ENCODE measurements at places on chromosomes 5 and 9.

DNA sequence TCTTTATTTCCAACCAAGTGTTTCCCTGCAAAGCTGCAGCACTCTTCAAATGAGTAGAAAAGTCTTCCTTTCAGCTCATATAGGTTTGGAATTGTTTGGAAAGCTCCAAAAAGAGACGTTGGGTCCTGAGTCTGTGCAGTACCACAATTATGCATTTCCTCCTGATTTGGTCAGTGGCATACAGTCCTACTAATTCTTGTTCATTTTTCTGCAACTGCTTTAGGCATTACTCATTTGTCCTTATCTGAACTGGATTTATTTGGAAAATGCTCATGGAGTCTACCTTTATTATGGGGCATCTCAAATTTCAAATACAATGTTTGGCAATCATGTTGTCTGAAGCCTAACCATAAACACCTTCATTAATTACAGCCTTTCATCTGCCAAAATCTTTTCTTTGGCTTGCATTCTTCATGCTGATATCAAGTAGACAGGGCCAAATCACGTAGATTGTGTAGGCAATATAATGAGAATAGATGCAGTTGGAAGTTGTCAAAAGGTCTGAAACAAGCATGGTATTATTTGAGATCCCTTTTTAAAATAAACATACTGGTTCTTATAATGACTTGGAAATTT is 232.8 kb downstream of the TLE1 start:
- no peak for DNase-seq

- no peak for DNase-seq
These were observed 88.7 kb downstream of the PRKACG start for GRCh38 chr9:68925175-68925574.

GRCh38 chr5:147727200-147727599 is 55.3 kb downstream of the JAKMIP2 start:
- no peak for DNase-seq

DNA sequence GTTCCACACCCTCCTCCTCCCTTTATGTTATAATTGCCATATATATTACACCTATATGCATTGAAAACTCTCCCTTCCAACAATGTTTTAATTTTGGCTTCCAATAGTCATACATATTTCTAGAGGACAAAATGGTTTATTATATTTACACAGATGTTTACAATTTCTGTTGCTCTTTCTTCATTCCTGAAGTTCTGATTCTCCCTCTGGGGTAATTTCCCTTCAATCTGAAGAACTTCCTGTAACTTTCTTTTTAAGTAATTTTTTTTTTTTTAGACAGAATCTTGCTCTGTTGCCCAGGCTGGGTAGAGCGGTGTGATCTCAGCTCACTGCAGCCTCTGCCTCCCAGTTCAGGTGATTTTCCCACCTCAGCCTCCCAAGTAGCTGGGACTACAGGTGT is 173.0 kb upstream of the MAP1B start:
- no peak for DNase-seq

- peak; percentile 60 for DNase-seq
These were observed 105.2 kb upstream of the CACNA1B start for GRCh38 chr9:137772281-137772873.

GRCh38 chr5:177431317-177432142 is 5.1 kb downstream of the GRK6 start:
- DNase-seq, result peak; percentile 86

DNA sequence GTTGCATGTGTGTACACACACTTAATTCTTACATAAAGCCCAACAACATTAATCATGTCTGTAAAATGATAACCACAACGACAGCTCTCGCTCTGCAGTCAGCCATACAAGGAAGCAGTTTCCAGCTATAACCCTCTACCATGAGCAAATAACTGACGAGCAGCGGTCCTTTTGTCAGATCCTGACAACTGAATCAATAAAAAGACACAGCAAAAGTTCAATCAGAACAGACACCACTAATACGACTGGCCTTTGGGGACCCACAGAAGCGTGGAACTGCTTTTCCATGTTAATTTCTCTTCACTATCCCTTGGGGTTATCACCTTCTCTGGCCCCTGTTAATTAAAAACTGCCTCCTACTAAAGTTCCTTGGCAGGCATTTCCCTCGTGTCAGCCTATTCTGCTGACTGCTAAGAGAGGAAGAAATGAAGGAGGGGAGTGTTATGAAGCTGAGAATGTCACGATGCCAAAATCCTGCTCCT is 722.8 kb upstream of the GRAMD2B start:
- no peak for DNase-seq

GRCh38 chr9:95095641-95096355 is 221.7 kb downstream of the FANCC start:
- DNase-seq, result peak; percentile 34

- DNase-seq, result no peak
These were observed 98.6 kb downstream of the TMEM215 start for GRCh38 chr9:32881948-32882347.

GRCh38 chr5:53425687-53426511 is 54.5 kb upstream of the FST start:
- DNase-seq, result no peak

- DNase-seq, result no peak
These were observed 67.1 kb downstream of the GRAMD2B start for GRCh38 chr5:126490167-126490940.

- DNase-seq, result no peak
These were observed 713.9 kb downstream of the EFNA5 start for GRCh38 chr5:106956886-106957285.

DNA sequence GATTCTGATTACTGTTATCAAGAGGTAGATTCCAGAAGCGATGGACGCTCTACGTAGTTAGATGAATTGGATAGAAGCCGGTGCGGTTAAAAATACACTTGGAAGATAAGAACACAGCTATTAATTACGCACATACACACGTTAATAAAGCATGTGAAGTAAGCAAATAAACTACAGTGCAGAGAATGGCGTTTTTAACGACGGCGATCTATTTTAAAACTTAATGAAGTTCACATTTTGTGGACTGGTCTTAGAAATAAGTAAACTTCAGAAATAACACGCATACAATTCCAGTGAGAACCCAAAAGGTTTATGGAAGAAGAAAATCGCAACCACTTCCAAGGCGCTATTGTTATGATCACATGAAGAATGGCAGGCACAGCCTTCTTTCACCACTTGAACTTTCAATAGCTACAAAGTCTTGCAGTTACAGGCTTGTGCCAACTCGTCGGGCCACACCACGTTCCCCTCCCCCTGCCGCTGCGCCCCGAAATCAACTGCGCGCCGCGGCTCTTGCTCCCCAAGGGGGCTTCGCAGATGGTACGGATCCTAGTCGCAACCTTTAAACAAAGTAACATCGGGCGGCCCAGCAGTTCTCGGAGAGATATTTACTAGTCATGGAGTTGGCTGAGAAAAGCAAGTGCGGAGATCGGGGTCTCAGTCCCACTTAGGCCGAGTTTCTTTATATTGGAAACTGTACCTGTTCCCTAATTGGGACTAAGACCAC is 866 bp upstream of the SEMA6A start:
- DNase-seq, result no peak

DNA sequence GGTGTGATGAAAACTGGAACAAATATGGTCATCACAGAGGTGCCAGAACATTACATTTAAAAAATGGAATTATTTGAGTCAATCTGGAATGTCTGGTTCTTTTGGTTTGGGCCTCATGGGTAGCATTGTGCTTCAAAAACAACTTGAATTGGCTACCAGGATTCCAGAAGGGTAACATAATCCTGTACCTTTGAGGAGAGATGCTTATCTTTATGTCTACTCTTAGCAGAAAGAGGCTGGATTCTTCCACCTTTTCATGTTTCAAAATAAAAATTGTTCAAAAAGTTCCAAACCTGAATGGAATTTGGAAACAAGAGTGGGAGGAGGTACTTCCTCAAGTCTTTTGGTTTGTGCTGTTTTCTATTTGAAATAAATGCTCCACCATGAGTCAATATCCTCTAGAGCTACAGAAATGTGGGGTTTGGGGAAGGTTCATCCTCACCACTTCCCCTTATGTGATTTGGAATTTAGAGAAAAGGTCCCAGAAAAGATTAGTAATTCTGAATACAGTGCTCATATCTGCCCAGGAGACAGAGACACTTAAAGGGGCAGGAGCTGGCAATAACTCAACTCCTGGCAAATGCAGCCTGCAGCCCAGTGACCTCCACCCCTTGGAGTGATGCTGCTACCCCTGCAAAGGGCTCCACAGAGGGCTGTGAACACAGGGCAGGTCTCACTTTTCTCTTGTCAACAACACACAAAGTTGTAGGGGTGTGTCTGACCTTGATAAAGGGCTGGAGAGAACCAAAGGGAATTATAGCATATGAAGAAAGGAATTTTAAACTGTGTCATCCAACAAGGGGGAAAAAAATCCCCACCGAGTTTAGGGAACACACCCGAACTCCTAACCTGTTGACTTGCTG is 272.8 kb downstream of the CWC27 start:
- DNase-seq, result no peak

GRCh38 chr5:98770209-98770910 is 3.1 kb upstream of the RGMB start:
- peak; percentile 83 for DNase-seq

DNA sequence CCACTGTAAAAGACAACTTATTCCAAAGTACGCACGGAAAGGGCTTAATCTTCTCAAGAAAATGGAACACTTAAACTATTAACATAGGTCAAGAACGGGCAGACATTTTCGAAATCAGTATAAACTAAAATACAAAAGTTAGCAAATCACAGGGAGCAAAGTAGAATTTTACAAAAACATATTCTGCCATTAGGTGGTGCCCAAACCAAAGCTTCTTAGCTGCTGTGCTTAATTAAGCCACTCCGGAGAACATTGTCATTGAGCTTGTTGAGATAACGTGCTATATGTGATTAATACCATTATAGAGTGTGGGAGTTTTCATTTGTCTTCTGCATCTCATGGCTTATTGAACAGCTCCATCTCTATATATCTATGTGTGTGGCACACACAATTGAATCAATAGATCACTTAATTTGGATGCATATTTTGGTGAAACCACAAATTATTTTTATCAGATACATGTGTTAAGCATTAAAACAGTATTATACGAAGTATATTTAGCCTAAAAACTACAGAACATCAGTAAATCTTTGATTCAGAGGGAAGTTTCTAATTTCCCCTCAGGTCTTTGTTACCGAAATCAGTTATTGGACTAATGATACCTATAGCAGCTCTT is 23.4 kb downstream of the UBLCP1 start:
- DNase-seq, result no peak

GRCh38 chr5:142427015-142427364 is 102.2 kb upstream of the SPRY4 start:
- DNase-seq, result no peak

- DNase-seq, result peak; percentile 36
These were observed 15.0 kb downstream of the TENT4A start for GRCh38 chr5:6728011-6728794.

- peak; percentile 92 for DNase-seq
These were observed at the start of gene CCDC69 for GRCh38 chr5:151223447-151224264. Gene CCDC69 (minus strand): TSS chr5:151224092. CDS start chr5:151223970, 122 bp downstream.

DNA sequence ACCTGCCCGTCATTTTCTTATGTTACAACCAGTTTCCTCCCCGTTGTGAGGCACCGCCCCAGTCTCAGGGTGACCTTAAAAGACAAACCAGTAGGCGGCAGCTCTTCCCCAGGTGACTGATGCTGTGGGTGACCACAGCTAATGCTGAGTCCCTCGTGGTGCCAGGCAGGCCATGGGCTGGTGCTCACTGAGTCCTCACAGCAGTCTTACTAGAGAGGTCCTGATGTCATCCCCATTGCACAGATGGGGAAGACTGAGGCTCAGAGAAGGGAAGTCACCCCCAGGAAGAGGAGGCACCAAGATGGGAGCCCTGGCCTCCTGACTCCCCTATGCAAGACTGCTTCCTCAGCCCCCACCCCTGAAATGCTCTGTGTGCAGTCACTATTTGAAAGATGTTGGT is 978 bp downstream of the CFAP157 start:
- peak; percentile 74 for DNase-seq

GRCh38 chr9:136192289-136193126 is 12.4 kb downstream of the LHX3 start:
- no peak for DNase-seq

- no peak for DNase-seq
These were observed 44.0 kb downstream of the TNPO1 start for GRCh38 chr5:72860499-72860898.

DNA sequence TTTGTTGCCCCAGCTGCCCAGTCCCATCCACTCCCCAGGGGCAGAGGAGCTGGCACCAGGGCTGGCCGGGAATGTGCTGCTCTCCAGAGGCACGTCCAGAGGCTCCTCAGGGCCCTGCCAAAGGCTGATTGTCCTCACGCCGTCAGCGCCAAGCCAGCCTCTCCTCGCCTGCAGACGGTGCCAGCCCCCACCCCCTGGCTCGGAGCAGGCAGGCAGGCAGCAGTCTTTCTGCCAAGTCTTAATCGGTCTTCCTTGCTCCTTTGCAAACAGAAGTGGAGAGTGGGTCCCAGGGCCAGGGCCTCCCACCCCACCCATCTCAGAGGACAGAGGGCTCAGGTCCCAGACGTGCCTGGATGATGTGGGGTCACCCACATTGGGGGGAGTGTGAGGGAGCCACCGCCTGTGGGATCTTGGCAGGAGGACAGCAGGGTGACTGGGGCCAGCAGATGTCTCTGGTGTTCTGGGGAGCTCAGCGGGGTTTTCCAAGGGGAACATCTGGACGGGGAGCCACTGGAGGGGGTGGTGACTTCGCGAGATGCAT is 36.3 kb downstream of the FAM163B start:
- no peak for DNase-seq

- DNase-seq, result no peak
These were observed 216.2 kb downstream of the EBF1 start for GRCh38 chr5:158883502-158883901.

GRCh38 chr9:134712926-134713325 is 71.3 kb downstream of the COL5A1 start:
- no peak for DNase-seq

- DNase-seq, result no peak
These were observed 11.7 kb upstream of the RPS14 start for GRCh38 chr5:150461231-150461630.

GRCh38 chr5:172503925-172504700 is 49.8 kb upstream of the SH3PXD2B start:
- peak; percentile 90 for DNase-seq

DNA sequence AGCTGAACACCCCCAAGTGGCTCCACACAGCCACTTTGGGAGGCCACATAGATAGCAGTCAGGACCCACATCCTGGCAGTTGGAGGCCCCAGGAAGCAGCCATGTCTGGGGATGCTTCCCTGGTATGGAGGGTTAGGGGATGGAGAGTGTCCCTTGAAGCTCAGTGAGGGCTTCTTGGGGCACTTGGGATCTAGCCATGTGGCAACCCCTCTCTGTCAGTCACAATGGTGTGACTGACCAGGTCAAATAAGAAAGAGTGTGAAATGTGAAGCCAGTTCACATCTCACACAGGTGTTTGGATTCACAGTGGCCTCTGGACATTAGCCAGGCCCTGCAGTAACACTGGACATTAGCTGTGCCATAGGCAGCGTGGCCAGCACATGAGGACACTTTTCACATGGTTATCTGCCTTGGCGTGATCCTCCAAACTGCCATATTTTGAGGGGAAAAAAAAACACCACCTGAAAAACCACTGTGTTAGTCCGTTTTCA is 53.9 kb upstream of the IL17B start:
- DNase-seq, result no peak
